Stimulated activated CD8-positive, alpha-beta memory T cell treated with anti-CD3 and anti-CD28 coated beads, Interleukin-2, amount 100 ng/mL, for 1 hour (primary cell): ENCODE measurements at places on chromosomes 3 and 15.

DNA sequence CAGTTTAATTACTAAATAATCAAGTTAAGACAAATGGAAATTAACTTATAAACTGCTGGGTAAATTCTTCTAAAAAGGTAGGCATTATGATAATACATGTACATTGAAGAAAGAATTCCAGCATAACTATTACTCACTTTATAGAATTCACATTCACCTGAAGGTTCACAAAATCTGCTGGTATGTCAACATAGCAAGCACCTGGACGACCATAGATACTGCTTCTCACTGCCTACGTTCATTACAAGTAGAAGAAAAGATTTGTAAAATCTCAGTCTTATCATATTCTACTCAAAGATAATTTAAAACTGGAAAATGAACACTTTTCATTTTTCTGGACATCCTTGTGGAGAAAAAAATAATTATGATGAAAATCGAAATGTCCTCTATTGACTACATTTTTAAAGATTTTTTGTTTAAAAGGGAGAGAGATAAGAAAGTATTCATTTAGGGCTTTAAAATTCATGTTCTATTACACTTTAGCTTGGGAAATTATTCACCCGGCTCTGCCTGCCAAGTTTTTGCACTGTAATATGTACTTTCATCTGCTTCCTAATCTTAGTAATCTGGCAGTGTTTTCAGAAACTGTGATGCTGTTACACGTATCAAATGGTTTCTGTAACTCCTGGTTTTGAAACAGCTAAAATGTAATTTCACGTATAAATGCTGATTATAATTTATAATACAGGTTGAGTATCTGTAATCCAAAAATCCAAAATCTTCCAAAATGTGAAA, 16.1 kb downstream of the HACL1 start:
- DNase-seq, result no peak

DNA sequence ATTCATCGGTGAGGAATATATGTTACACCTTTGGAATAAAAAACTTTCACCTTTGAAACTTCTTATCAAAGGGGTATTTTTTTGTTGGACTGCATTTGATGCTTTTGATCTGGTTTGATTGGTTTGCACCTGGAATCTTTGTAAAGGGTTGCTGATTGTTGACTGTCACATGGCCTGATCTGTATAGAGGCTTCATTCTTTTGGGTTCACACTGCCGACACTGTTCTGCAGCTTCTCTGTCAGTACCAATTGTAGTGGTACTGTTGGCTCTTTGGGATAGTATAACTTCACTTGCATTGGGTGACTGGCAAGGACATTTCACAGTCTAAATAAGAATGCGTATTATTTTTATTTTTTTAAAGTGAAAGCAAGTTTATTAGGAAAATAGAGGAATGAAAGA, 155.7 kb downstream of the DOCK3 start:
- DNase-seq, result no peak

DNA sequence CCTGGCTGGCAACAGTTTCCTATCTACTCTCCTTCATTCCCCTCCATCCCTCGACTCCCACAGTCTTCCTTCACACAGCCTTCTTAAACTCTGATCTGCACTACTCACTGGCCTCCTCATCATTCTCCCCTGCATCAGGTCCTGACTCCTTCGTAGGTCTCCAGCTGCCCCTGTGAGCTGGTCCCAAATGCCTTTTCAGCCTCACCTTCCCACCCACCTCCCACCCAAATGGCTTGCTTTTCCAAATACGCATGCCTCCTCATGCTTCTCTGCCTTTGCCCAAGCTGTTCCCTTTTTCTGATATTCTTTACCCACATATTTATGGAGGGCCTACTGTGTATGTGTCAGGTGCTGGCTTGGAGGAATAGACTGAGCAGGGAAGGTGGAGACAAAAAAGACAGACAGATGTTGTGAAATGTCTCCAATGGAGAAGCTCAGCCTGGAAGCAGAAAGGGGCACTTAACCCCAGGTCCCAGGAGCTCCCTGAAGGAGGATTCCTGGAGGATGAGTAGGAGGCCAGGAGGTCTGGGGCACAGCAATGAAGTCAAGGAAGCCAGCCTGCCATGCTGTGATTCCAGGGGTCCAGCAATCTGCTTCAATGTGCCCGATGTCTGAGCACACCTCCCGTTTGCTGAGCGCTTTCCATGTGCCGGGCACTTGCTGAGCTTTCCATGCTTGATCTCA, 252.2 kb downstream of the SHQ1 start:
- DNase-seq, result no peak

DNA sequence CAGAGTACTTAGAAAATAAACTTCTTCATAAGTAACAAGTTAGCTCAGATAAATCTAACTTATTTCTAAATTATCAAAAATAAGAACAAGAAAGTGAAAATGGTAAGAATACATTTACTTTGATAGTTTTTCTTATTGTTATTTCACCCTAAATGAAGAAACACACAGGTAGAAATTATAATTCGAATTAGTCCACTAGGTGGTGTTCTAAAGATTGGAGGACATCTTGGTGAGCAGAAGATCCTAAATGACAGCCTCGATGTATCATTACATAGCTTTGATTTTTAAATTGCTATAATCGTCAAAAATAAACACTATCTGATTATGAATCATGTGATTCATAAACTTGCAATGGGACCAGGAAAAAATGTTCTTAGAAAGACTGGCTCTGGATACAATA, 280.8 kb upstream of the UBE2E2 start:
- DNase-seq, result no peak

- no peak for DNase-seq
Observed at GRCh38 chr15:78909791-78910228, 35.0 kb downstream of the CTSH start.

GRCh38 chr3:143502081-143502480, 346.2 kb downstream of the SLC9A9 start:
- DNase-seq, result no peak

DNA sequence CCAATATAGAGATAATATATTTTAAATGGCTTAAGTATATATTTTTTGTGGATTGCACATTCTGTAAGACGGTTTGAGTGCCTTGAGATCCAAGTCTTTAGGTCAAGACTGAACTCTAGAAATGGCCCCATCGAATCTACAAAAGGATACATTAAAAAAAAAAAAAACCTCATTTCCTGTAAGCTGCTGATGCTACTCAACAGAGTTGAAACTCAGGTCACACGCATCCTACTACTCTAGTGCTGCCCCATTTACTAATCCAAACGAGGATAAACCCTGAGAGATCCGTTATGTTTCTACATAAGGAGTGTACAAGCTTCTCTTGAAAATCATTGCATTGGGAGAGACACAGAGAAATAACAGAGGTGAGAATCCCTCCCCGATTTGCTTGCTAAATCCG, 187.3 kb downstream of the TIGIT start:
- DNase-seq, result no peak

DNA sequence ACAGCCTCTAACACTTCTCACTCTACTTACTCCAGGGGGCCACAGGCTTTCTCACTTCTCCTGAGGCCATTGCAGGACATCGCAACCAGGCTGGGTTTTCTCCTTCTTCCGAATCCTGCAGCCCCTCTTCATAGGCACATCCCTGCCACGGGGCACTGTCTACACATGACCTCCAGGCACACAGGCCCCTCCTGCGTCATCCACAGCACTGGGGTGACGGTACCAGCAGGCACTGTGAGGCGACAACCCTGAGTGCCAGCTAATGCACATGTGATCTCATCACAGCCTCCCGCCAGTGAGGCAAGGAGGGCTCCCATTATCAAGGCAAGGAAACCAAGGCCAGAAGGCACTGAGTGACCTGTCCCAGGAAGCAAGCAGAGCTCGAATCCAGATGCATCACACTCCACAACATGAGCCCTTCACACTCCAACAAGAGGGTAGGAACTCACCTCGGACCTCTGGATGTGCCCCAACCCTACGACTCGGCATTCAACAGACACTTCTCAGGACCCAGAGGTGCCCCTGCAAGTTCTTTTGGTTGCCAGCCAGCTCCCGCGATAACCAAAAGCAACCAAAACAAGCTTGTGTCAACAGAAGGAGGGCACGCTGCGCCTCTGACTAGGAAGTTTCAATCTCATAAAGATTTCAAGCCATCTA, 16.7 kb downstream of the FAM174B start:
- no peak for DNase-seq

- DNase-seq, result no peak
Observed at GRCh38 chr3:11554236-11554610, 89.5 kb downstream of the VGLL4 start.
